Uterus (tissue), 4 donors: ENCODE measurements at places on chromosomes 6 and 20. TPM values are rescaled to one million over a fixed set of nuclear protein-coding genes. Genes with fewer than 3 reads are reported as not detected.

Gene OPN5
- total RNA-seq = not detected

Gene LAMA5
- total RNA-seq = 52.3 TPM

Gene APOM
- total RNA-seq = 2.6 TPM

Gene BPIFA2
- total RNA-seq = not detected

Gene ACSS1
- 35.1 TPM for total RNA-seq

Gene XKR7
- not detected for total RNA-seq

Gene SIRPB2
- 2.9 TPM for total RNA-seq

Gene RNF144B
- total RNA-seq = 8.2 TPM

Gene SMPDL3A
- total RNA-seq = 9.8 TPM

Gene ACTL10
- total RNA-seq = not detected

Gene MYLK2
- total RNA-seq = 0.21 TPM

Gene KIF6
- 1.8 TPM for total RNA-seq

Gene SNAP25
- total RNA-seq = 28.3 TPM

Gene SPDEF
- 1.5 TPM for total RNA-seq

Gene EFCAB8
- 1.5 TPM for total RNA-seq

Gene DYNLT2
- 0.26 TPM for total RNA-seq

Gene FAM83C
- total RNA-seq = not detected

Gene PAK5
- not detected for total RNA-seq

Gene HMGN4
- 63.5 TPM for total RNA-seq

Gene GPX5
- total RNA-seq = not detected

Gene CYP39A1
- 3.9 TPM for total RNA-seq

Gene THBD
- 22.9 TPM for total RNA-seq

Gene KHDRBS2
- 7.3 TPM for total RNA-seq

Gene BTN1A1
- total RNA-seq = not detected
